ENCODE measurements at places on chromosomes 3 and 15. TPM values are rescaled to one million over a fixed set of nuclear protein-coding genes. Genes with fewer than 3 reads are reported as not detected.

The TNNC1 gene
- 7.2 TPM for total RNA-seq

The ACTC1 gene
- total RNA-seq = not detected

The STRC gene
- total RNA-seq = 0.50 TPM

The ILDR1 gene
- total RNA-seq = not detected

The ARPC4 gene
- 141 TPM for total RNA-seq

DNA sequence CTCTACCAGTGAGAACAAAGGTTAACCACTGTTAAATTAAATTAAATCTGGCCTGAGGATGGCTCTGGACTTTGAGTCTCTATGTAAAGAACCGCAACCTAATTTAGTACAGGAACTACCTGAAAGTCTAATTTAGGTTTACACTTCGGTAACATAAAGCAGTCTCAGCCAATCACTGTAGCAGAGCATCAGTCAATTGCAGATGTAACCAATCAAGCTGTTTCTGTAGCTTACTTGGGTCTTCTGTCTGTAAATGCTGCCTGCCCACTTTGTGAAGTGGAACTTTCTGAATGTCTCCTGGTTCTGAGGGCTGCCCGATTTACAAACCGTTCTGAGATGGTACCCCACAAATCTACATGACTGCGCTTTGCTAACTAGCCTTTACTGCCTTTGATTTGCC, 39.1 kb upstream of the RASGRP1 start:
- H3K27ac ChIP-seq = no peak overlapping the region
- H3K36me3 ChIP-seq = no peaks in the 10 kb centered on the region
- DNase-seq = no peak
- no peak overlapping the region for H3K4me3 ChIP-seq
- no peaks in the 10 kb centered on the region for H3K27me3 ChIP-seq
- peaks cover 2% of the 10 kb centered on the region for H3K4me1 ChIP-seq

GRCh38 chr3:112481302-112481721, 18.0 kb downstream of the BTLA start:
- peaks cover 61% of the 10 kb centered on the region for H3K36me3 ChIP-seq
- H3K27ac ChIP-seq = peak overlapping the region; percentile 70
- no peak overlapping the region for H3K4me3 ChIP-seq

DNA sequence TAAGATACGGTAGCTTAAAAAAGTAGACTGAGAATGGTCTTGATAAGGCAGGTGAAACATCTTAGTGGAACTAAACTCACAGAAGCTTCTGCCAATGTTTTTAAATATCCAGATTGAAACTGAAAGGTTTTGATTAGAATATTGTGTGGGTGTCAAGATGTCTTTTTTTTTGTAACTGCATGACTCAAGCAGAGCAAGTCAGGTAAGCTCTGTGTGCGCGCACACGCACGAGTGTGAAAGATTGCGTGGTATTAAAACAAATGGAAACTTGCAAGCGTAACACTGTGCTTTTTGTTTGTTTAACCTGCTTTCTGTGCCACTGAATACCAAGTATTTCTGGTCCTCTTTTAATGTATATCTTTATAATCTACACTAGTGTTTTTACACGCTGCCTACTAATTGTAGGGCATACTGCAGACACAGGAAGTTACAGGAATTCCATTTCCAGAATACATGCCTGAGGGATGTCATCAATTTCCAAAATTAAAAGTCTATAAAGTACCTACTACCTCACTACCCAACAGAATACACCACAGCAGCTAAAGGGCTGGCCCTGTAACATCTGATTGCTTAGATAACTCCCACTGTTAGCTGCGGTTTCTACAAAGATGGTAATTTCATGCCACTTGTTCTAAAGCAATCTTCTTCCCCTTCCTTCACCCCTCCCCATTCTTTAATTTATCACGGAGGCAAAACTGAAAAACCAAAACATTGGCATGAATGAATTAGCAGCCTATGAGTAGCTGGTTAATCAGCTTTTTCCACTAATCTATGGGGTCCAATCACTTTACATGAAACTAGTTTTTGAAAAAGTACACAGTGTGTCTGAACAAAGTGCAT, 472.8 kb downstream of the SHQ1 start:
- H3K4me1 ChIP-seq = peaks cover 62% of the 10 kb centered on the region
- H3K4me3 ChIP-seq = peak overlapping the region; percentile 20
- H3K36me3 ChIP-seq = peaks cover 20% of the 10 kb centered on the region
- H3K27me3 ChIP-seq = no peaks in the 10 kb centered on the region

DNA sequence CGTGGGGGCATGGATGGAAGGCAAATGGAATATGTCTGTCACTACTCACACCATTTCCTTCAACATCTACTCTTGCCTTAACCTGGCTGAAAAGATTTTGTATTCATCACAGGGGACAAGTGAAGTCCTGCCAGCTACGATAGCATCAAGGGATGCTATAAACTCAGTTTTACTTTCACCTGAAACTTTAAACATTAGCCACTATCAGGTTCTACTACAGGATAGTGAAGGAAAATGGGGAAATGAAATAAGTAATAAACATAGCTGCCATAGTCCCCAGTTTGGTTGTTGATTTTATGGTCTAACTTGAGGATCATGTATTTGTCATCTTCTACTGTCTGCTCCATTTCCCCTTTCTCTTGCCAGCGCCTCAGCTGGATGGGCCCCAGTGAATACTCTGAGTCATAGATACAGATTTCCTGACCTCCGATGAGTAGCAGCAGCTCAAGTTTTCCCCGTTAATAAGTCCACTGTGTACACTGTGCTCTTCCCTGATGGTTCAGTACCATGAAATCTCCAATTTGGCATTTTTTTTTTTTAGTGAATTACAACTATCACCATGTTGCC, 338.2 kb upstream of the SLCO3A1 start:
- DNase-seq = no peak
- no peak overlapping the region for H3K27ac ChIP-seq
- peaks cover 9% of the 10 kb centered on the region for H3K4me1 ChIP-seq
- no peaks in the 10 kb centered on the region for H3K36me3 ChIP-seq
- no peaks in the 10 kb centered on the region for H3K27me3 ChIP-seq

- H3K4me1 ChIP-seq = no peaks in the 10 kb centered on the region
- peaks cover 14% of the 10 kb centered on the region for H3K27me3 ChIP-seq
- H3K4me3 ChIP-seq = no peak overlapping the region
- DNase-seq = peak; percentile 51
Observed at GRCh38 chr15:23648920-23649515, 1.4 kb upstream of the MAGEL2 start.

DNA sequence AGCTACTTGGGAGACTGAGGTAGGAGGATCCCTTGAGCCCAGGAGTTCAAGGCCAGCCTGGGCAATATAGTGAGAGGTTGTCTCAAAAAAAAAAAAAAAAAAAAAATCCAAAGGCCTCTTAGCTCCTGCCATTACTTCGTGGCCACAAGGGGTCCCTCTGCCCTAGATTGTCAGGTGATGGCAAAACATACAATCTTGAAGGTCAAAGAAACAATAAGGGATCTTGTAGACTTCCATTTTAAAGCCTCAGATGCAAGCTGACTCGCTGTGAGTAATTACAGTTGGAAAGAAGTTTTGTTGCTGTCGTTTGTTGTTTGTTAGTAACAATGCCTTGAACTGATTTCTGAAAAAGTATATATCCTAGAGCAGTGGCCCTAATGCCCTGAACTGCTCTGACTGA, 55.9 kb upstream of the PLCL2 start:
- H3K27me3 ChIP-seq = no peaks in the 10 kb centered on the region
- H3K4me3 ChIP-seq = no peak overlapping the region
- H3K4me1 ChIP-seq = peaks cover 18% of the 10 kb centered on the region
- DNase-seq = peak; percentile 75

GRCh38 chr3:193813501-193813830, 220.5 kb downstream of the OPA1 start:
- DNase-seq = no peak
- H3K36me3 ChIP-seq = no peaks in the 10 kb centered on the region
- H3K4me1 ChIP-seq = no peaks in the 10 kb centered on the region
- no peak overlapping the region for H3K27ac ChIP-seq

- H3K4me3 ChIP-seq = no peak overlapping the region
- H3K27me3 ChIP-seq = no peaks in the 10 kb centered on the region
- H3K27ac ChIP-seq = no peak overlapping the region
- H3K4me1 ChIP-seq = no peaks in the 10 kb centered on the region
- DNase-seq = no peak
Observed at GRCh38 chr3:126117786-126118185, 33.9 kb upstream of the SLC41A3 start.

GRCh38 chr3:69861556-69861955, 122.3 kb downstream of the MITF start:
- H3K4me3 ChIP-seq = no peak overlapping the region
- H3K27ac ChIP-seq = no peak overlapping the region
- no peaks in the 10 kb centered on the region for H3K4me1 ChIP-seq
- no peak for DNase-seq

DNA sequence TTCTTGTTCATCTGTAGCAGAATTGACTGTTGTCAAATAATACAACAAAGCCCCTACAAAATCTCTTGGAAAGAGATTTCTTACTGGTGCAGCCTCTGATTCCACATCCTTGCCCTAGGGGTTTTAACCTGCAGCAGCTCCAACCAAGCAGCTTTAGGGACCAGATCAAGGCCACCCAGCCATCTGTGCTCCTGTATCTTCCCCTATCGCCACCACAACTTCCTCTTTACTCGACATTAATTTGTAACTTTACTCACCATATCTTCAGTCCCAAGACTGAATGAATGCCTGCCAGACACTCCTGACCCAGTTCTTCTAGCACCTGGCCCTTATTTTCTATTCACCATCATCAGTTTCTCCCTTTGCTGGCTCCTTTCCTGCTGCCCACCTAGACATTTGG, 156.6 kb upstream of the IL12A start:
- H3K27me3 ChIP-seq = peaks cover 2% of the 10 kb centered on the region
- H3K27ac ChIP-seq = no peak overlapping the region
- H3K4me3 ChIP-seq = no peak overlapping the region
- DNase-seq = no peak
- no peaks in the 10 kb centered on the region for H3K36me3 ChIP-seq
- H3K4me1 ChIP-seq = no peaks in the 10 kb centered on the region

Data from activated naive CD4-positive, alpha-beta T cell treated with anti-CD3 and anti-CD28 coated beads for 36 hours (primary cell).